ENCODE measurements at places on chromosomes 6 and 20.

DNA sequence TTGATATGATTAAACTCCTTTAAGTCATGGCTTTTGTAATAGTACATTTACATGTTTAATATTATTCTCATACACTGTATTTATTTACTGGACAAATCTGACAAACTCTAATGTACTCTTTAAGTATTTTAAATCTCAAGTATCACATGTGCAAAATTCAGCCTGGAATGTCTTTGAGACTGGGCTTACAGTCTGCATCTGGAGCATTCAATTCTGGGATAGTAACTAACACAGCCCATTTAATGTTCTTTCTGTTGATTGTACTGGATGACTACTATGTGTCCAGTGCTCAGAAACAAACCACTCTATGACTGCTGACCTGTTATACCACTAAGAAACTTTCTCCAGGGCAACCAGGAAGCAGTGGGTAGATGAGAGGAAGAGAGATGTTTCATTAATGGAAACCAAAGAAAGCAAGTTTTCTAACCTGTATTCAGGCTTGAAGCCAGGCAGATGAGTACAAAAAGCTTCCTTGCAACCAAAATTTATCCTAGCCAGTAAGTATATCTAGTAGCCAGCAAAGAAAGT, 26.8 kb downstream of the FBXL4 start:
- DNase-seq, result no peak

- DNase-seq, result no peak
Observed at GRCh38 chr6:55568808-55569439, 10.1 kb downstream of the HMGCLL1 start.

DNA sequence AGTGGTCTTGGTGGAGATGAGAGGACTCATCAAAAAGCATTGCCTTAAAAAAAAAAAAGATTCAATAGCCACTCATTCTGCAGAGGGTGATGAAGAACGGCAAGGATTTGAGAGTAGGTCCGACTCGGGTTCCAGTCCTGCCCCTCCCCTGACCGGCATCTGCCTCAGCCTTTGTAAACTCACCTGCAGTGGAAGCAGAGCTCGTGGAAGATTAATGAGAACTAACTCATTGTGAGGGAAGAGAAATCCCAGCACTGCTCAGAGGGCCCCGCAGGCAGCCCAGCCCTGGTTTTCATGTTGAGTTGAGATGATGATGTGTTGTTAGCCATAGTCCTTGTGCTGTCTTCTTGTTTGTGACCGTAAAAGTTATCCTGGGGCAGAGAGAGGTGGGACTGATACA, 59.4 kb downstream of the GCNT2 start:
- DNase-seq, result no peak

DNA sequence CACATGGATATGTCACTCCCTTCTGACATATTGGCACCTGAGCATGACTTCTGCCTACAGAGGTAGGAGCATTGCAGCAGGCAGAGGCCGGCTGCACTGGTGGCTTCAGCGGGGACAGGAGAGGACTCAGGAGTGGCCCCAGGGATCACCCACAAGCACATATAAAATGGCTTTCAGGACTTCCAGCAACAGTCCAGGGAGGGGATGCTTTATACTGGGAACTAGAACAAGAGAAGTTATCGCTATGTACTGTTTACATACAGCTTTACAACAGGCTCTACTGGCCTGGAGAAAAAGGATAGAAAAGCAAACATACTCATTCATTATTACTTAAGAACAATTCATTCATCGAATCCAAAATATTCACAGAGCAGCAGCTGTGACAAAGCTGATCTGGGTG, 337.8 kb downstream of the THBS2 start:
- DNase-seq, result no peak

- no peak for DNase-seq
Observed at GRCh38 chr6:112800439-112800838, 453.3 kb downstream of the RFPL4B start.

DNA sequence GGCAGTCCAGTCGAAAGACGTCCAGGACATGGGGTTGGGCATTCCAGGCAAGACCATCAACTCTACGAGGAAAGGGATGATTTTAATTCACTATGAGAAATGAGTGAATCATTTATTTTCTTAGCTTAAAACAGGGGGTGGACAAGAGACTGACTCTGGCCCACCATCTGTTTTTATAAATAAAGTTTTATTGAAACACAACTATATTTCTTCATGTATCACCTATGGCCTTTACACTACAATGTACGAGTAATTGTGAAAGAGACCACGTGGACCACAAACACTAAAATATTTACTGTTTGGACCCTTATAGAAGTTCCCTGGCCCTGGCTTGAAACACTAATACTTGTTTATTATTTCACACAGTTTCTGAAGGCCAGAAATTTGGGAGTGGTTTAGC, 15.6 kb upstream of the RSPO4 start:
- no peak for DNase-seq

DNA sequence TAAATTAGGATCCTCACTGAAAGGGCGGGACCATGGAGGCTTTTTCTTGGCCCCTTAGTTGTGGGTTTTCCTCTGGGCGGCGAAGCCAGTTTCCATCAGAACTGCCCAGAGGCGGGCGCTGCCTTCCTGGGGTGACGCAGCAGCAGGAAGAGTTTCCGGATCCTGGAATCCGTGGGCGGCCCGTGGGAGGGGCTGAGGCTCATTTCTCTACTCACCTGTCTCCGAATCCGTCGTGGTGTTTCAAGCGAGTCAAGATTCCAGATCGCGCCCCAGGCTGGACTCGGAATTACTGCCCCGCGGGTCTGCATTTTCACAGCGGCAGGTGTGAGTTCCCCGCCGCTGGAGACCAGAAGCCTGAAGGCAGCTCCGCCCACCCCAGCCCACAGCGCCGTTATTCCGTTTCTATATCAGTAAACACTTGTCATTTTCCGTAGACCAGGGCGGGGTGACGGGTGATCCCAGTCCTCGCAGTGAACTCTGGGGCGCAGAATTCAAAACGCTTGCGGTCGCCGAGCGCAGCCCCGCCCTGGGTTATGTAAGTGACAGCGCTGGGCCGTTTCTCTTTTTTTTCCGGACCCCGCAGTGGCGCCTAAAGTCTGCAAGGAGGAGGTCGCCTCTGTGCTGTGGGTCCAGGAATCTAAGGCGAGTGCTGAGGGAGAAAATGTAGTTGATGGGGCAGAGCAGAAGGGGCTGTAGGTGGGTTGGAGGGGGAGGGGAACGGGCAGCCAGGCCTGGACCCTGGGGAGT, 27.2 kb upstream of the POU5F1 start:
- DNase-seq, result peak; percentile 87

DNA sequence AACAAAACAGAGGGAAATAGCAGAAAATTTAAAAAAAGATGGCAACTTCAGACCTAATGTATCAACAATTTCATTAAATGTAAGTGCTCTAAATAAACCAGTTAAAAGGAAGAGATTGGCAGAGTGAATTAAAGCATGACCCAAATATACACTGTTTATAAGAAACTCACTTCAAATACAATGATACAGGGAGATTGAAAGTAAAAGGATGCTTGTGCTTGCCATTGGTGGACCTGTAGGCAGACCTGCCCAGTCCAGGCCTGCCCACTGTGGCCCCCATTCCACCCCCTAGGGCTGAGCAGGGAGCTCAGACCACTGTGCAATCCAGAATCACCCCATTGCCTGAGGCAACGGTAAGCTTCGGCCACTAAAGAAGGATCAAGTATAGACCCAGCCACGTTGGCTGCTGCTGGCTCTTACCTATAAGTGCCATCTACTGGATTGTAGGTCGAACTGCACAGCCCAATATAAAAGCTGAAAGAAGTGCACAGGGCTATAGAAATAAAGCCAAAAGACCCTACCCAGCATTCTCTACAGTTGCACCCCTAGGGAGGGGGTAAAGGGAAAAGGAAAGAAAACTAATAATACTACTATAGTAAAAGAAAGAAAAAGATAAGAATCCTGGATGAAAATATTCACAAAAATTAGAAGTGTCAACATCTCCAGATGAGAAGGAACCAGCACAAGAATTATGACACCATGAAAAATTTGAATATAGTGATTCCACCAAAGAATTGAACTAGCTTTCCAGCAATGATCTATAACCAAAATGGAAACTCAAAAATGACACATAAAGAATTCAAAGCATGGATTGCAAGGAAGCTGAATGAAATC, 36.1 kb downstream of the PSMB1 start:
- DNase-seq, result peak; percentile 11

- no peak for DNase-seq
Observed at GRCh38 chr6:24394061-24394779, 8.5 kb upstream of the MRS2 start.

DNA sequence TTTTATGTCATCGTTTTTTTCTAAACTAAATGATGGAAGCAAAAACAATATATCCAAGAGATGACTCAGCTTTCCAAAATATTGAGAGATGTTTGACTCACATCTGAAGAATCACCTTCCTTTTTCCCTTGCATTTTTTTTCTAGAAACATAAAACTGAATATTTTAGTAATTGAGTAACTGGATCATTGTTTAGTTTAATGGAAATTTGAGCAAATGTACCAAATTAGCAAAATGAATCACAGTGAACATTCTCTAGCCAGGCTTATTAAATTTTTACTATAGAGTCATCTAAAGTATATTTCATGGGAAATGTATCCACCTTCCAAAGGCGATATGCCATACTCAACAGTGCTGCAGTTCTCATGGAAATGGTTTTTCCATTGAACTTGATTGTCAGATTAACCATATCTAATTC, 145.5 kb downstream of the TENT5A start:
- DNase-seq, result no peak

DNA sequence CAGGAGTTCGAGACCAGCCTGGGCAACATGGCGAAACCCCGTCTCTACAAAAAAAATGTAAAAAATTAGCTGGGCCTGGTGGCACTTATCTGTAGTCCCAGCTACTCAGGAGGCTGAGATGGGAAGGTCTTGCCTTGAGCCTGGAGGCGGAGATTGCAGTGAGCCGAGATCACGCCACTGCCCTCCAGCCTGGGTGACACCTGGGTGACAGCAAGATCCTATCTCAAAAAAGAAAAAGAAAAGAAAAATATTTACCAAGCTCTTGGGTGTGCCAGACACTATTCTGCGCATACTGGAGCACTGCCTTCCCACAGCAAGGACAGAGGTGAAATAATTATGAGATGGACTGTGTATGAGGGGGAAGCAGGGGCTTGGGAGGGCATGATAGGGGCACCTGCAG, 19.6 kb downstream of the POFUT1 start:
- DNase-seq, result no peak

DNA sequence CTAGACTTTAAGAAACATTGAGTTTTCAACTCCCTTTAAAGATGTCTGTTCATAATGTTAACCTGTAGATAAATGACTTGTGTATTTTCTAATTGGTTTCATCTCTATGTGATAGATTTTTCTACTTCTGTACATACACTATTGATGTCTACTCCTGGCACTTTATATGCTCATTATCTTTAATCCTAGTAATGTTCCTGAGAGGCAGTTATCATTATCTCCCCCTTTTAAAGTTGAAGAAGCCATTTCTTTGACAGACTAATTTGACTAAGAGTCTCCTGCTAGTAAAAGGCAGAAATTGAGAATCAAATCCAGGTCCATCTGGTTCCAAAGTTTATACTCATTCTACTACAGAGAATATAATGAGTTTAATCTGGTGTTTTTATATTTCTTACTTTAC, 137.2 kb upstream of the SAMD5 start:
- no peak for DNase-seq

DNA sequence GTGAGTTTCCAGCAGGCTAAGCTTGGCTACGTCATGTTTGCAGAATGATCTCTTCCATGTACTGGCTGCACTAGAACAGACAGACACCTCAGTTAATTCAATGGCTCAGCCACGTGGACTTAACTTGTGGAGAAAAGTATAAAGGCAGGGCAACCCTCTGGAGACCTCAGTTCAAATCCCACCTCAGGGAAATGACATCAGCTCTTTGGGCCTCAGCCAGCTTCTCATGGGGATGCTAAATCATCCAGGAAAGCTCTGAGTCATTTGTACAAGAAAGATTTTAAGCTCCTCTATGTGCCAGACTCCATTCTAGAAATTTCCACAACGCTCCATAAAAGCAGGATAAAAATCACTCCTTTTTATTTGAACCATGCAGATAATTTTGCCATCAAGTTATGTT, 128.5 kb upstream of the SALL4 start:
- no peak for DNase-seq

DNA sequence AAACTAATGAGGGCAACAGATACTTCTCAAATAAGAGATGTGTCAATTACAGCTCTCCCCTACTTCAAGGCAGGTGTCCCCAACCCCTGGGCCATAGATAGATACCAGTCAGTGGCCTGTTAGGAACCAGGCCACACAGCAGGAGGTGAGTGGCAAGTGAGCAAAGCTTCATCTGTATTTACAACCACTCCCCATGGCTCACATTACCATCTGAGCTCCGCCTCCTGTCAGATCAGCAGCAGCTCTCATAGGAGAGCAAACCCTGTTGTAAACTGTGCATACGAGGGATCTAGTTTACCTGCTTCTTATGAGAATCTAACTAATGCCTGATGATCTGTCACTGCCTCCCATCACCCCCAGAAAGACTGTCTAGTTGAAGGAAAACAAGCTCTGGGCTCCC, 422.1 kb downstream of the GJA1 start:
- no peak for DNase-seq
